ENCODE measurements at places on chromosomes 12 and 14. TPM values are rescaled to one million over a fixed set of nuclear protein-coding genes. Genes with fewer than 3 reads are reported as not detected.
A peak's percentile ranks its signal among the peaks of the same experiment; 100 is the strongest.

The PRIMA1 gene
- polyA plus RNA-seq, result not detected

The KCNH5 gene
- not detected for polyA plus RNA-seq

The STYK1 gene
- polyA plus RNA-seq, result not detected

The AICDA gene
- polyA plus RNA-seq, result not detected

The APOF gene
- polyA plus RNA-seq, result not detected

The NRL gene
- polyA plus RNA-seq, result 7.0 TPM

The HHIPL1 gene
- not detected for polyA plus RNA-seq

The ARHGAP9 gene
- 320 TPM for polyA plus RNA-seq

DNA sequence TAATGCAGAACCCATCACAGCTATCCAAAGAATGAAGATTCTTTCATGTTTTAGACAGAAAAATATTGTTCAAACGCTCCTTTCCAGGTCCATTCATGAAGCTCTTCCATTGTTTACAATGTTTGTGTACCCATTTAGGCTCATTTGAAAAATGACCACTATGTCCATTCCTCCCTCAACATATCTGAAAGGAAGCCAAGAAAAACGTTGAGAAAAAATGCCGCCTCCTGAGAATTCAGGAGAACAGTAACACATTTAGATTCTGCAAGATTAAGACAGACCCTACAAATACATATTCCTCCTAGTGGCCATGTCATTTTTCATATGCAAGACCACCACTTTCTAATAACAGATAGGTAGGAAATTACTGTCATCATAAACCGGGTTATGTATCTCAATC, 124.4 kb downstream of the SLC25A21 start:
- DNase-seq, result no peak

GRCh38 chr12:106409878-106410277, 52.3 kb downstream of the POLR3B start:
- DNase-seq, result no peak

GRCh38 chr14:96130854-96131253, 73.8 kb upstream of the BDKRB2 start:
- DNase-seq, result no peak

GRCh38 chr12:124865728-124866127, 2.1 kb upstream of the SCARB1 start:
- DNase-seq, result no peak

DNA sequence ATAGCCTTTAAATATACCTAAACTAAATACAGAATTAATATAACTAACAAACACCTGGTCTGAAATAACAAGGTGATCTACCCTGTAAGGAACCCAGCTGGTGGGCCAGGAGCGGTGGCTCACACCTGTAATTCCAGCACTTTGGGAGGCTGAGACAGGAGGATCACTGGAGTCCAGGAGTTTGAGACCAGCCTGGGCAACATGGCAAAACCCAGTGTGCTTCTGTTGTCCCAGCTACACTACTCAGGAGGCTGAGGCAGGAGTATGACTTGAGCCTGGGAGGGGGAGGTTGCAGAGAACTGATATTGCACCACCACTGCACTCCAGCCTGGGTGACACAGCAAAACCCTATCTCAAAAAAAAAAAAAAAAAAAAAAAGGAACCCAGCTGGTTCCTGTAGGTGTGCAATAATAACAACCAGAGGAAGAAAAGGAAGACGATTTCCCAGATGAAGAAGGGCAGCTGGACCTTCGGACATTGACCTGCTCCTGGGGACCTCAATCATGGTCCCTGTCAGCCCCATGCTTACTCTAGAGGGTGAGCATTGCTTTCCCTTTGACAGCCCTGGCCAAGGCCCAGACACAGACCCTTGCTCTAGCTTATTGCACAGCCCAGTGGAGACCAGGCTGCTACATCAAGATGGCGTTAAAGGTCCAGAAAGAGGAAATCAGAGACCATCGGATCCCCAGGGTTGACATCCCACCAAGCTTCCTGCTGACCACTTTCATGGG, 5.4 kb downstream of the FOS start:
- peak; percentile 66 for DNase-seq

DNA sequence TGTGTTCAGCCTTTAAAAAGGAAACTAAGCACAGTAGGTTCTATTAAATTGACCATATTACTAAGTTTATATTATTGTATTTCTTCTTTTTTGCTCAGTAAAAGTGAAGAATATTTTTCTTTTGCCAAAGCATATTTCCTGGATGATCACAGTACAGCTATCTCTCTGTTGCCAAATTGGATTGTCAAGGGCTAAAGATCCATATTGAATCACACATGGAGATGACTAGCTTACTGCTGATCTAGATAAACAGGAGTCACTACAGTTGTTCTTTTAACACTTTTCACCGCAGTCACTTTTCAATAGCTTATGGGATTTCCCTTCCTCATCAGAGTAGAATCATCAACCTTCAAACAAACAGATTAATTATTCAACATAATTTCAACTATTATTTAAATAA, 78.6 kb downstream of the LRRC9 start:
- no peak for DNase-seq

DNA sequence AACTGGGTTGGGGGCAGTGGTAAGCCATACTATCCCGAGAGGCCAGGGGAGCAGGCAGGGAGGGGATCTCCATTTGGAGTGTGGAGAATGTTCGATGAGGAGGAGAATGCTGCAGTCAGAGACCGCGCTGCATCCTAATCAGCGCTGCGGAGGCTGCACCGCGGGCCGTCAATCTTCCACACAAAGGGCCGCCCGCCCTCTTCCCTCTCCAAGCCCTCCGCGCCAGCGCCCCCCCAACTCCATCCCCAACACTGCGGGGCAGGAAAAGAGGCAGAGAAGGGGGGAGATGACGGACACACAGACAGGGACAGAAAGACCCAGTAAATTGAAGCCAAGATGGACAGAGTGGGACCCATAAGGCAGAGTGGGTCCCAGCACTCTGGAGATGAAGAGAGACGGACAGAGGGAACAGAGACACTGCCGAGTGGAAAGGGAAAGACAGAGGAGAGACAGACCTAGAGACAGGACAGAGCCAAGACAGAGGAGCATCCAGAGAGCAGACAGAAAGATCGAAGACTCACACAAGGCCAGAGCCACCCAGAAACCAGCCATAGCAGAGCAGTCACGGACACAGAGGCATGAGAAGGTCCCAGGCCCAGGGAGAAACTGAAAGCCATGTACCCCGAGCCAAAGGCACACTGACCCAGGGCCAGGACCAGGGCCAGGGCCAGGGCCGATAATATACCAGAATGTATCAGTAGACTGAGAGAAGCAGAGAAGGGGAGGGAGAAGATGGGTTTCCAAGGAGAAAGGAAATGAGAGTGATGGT, 3.5 kb downstream of the CISTR start:
- DNase-seq, result peak; percentile 17

- no peak for DNase-seq
Measured at GRCh38 chr14:58167057-58167456, 15.0 kb upstream of the ARMH4 start.

DNA sequence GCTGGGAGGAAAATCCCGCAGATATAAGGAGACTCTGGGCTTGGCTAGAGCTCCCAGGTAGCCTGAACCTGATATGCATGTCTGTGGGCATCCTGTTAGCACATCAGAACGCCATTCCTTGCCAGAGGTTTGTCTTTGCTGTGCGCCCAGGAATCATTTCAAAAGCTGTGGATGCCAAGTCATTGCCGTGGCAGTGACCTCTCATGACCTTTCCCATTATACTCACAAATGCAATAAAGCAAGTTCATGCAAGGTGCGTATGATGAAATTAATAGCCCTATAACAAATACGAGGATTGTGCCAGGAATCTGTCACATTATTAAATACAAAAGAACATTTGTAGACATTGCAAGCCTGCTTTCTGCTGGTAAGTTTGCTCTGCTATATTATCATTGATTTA, 229.1 kb upstream of the PELI2 start:
- no peak for DNase-seq

DNA sequence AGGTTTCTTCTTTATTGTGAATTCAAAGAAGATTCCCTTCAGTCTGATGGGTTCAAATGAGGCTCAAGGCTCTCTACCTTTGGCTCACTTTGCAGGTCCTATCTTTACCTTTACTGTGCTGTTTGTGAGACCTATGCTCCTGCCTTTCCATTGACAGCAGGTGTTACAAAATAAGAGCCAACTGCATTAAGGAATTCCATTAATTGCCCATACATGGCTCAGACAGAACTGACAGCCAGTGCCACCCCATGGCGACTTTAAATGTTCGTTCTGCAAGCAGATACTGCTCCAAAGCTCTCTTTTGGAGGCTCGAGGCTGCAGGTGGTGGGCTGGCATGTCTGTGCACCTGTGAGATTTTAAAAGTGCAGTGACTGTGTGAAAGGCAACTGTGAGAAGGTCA, 44.7 kb downstream of the RBM19 start:
- DNase-seq, result no peak

- DNase-seq, result no peak
Measured at GRCh38 chr14:71659159-71659558, 273.1 kb upstream of the RGS6 start.
